ENCODE measurements at places on chromosomes 1 and 21. TPM values are rescaled to one million over a fixed set of nuclear protein-coding genes. Genes with fewer than 3 reads are reported as not detected.

Gene SPRR3
- total RNA-seq, result not detected

Gene CLCA1
- not detected for total RNA-seq

Gene CD1B
- total RNA-seq, result not detected

GRCh38 chr1:208129060-208129459 is 115.1 kb downstream of the PLXNA2 start:
- DNase-seq, result no peak

GRCh38 chr1:13881385-13882088 is 181.5 kb downstream of the PRDM2 start:
- no peak for DNase-seq

DNA sequence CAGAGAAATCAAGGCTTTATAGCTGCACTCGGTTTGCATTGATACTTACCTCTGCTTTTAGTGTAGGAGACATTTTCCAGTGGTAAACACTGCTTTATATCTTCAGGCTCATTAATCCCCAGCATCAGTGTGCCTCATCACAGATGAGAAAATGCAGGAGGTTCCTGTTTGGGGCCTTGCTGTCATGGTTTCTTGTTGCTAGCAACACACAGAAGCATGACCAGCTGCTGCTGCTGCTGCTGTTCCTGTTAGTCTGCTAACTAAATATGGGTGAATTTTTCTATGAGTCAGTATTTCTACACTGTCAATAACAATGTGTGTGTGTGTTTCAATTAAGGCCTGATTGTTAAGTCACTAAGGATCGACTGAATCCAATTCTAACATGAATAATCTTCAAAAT is 85.8 kb upstream of the RGS1 start:
- no peak for DNase-seq

DNA sequence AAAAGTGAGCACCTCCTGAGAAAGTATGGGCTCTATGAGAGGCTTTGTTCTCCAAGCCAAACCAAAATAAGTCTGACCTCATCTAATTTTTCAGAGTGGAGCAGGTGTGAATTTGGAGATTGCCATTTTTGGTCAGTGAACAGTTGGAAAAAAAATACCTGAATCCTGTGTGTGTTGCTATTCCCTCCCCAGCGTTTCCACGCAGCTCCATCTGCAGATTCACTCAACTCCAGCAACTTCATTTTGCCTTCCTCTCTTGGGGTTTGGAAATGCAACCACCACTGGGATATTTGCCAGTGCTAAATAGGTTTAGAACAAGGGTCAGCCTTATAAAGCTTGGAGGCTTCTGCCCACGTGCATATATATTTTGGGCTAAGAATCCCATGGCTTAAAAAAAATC is 11.2 kb downstream of the CASQ2 start:
- DNase-seq, result no peak

GRCh38 chr21:38972078-38972477 is 166.3 kb downstream of the ETS2 start:
- DNase-seq, result no peak
